ENCODE measurements at places on chromosomes 1 and 21.

GRCh38 chr1:197314682-197315081 is 46.6 kb downstream of the CRB1 start:
- DNase-seq: no peak
- H3K27me3 ChIP-seq: no peaks in the 10 kb centered on the region
- H3K4me1 ChIP-seq: no peaks in the 10 kb centered on the region
- no peak overlapping the region for H3K4me3 ChIP-seq
- no peaks in the 10 kb centered on the region for H3K36me3 ChIP-seq

- H3K27me3 ChIP-seq: no peaks in the 10 kb centered on the region
- DNase-seq: no peak
- peaks cover 11% of the 10 kb centered on the region for H3K4me1 ChIP-seq
- no peak overlapping the region for H3K4me3 ChIP-seq
These were observed 2.4 kb upstream of the CTTNBP2NL start for GRCh38 chr1:112393631-112393974.

DNA sequence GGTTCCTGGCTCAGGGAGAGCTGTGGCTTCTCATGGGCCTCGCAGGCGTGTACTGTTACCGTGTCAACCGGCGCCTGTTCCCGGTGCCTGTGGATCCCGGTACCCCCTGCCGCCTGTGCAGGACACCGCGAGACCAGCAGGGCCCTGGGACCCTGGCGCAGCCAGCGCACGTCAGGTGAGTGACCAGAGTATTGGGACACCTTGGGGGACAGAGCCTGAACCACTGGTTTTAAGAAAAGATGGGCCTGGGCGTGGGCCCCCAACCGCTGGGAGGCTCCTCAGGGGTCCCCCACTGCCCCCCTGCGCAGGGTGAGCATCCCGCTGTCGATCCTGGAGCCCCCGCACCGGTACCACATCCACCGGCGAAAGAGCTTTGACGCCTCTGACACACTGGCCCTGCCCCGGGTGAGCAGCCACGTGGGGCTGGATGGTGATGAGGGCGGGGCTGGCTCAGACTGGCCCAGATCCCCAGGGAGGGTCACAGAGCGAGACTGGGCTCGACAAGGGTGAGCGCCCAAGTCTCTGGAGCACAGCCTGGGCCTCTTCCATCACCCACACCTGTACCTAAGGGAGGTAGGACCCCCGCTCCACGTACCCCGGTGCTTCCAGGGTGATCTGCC is 10.5 kb downstream of the MIIP start:
- H3K27ac ChIP-seq: no peak overlapping the region
- no peaks in the 10 kb centered on the region for H3K27me3 ChIP-seq
- H3K4me1 ChIP-seq: no peaks in the 10 kb centered on the region
- DNase-seq: no peak

DNA sequence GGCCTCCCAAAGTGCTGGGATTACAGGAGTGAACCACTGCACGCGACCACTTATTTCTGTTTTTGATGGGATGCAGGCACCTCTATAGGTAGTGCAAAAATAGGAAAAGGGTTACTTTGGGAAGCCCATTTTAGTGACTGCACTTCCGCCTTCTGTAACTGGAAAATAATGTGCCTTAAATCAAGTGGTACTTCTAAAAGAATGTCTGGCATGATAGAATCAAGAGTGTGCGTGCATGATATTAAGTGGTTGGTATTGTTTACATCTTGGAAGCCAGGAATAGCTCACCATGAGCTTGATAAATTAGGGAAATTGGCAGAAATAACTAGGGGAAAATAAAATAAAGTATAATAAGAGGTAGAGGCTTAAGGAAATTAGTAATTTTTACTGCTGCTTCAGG is 1067.0 kb downstream of the ADGRL2 start:
- no peak for DNase-seq
- no peaks in the 10 kb centered on the region for H3K36me3 ChIP-seq
- no peaks in the 10 kb centered on the region for H3K27me3 ChIP-seq
- no peak overlapping the region for H3K4me3 ChIP-seq

GRCh38 chr21:41477641-41478318 is 30.2 kb downstream of the TMPRSS2 start:
- no peak overlapping the region for H3K27ac ChIP-seq
- no peak for DNase-seq
- no peaks in the 10 kb centered on the region for H3K27me3 ChIP-seq

- no peak for DNase-seq
- H3K27me3 ChIP-seq: no peaks in the 10 kb centered on the region
- H3K4me3 ChIP-seq: no peak overlapping the region
- peaks cover 18% of the 10 kb centered on the region for H3K4me1 ChIP-seq
These were observed 667.3 kb downstream of the NPHP4 start for GRCh38 chr1:5324883-5325282.

DNA sequence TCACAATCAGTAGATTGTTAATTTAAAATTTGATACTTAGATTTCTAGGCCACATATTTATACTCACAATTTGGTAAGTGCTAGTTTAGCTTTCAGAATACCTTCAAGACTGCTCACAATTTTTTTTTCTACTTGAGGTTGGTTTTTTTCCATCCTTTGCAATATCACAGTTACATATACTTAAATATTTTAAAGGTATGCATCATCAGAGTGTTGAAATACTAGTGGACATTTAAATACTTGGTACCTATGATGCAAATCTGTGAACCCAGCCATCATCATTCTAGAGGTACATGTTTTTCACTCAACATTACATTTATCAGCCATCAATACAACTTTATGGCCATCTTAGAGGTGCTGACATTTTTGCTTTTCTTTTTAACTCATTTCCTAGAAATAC is 6.2 kb upstream of the LRRC40 start:
- H3K36me3 ChIP-seq: no peaks in the 10 kb centered on the region
- no peak overlapping the region for H3K27ac ChIP-seq
- H3K4me1 ChIP-seq: peaks cover under 1% of the 10 kb centered on the region
- no peak overlapping the region for H3K4me3 ChIP-seq
- DNase-seq: no peak
- no peaks in the 10 kb centered on the region for H3K27me3 ChIP-seq

DNA sequence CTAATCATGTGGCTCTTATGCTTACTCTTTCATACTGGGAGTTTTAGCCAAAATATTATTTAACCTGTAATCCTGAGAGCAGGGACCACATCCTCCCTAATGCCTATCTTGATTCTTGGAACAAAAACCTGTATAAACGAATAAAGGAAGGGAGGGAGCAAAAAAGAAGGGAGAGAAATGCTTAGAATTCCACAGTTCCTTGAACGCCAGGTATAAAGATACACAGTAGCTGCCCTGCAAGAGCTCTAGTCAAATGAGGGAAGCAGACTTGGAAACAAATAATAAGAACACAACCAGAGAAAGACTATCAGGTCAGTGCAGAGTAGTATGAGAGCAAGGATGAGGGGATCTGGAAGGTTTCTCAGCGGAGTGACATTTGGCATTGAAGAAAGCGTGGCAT is 116.3 kb downstream of the SLC30A10 start:
- no peaks in the 10 kb centered on the region for H3K36me3 ChIP-seq
- DNase-seq: no peak
- H3K4me1 ChIP-seq: no peaks in the 10 kb centered on the region

DNA sequence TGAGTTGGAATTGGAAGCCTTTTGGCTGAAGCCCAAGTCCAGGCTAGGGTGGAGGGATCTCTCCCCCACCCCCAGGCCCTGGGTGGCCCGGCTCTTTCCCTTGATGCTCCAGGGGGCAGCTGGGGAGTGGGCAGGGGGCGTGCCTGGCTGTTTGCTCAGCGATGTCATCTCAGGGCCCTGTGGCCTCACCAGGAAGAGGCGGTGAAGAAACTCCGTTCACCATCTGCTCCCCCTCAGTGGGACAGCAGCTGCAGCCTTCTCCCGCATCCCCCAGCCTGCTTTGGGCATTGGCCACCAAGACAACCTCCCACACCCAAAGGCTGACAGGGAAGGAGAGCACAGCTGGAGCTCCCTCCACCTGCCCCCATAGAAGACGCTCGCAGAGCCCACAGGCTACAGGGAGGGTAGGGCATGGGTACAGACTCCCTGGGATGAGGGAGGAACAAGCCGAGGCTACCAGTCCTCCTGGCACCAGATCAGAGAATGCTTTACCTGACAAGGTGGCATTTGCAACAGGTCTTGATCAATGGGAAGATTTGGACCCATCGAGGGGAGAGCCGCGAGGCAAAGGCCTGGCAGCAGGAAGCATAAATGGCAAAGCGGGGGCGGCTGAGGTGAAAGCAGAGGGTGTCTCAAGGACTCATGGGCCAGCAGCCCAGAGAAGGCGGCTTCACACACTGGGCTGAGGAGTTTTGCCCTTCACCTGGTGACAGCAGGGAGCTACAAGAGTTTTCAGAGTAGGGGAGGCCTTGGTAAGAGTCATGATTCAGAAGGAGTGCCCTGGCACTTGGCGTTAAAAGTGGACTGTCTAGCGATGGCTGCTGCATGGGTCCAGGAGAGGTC is 6.5 kb upstream of the GUCA2A start:
- no peak overlapping the region for H3K4me3 ChIP-seq
- H3K27me3 ChIP-seq: no peaks in the 10 kb centered on the region
- H3K36me3 ChIP-seq: no peaks in the 10 kb centered on the region
- DNase-seq: no peak
- H3K27ac ChIP-seq: no peak overlapping the region
- no peaks in the 10 kb centered on the region for H3K4me1 ChIP-seq
